ENCODE measurements at places on chromosomes 12 and 14.

- no peak for DNase-seq
These were observed 147.9 kb upstream of the NCOR2 start for GRCh38 chr12:124715121-124715990.

DNA sequence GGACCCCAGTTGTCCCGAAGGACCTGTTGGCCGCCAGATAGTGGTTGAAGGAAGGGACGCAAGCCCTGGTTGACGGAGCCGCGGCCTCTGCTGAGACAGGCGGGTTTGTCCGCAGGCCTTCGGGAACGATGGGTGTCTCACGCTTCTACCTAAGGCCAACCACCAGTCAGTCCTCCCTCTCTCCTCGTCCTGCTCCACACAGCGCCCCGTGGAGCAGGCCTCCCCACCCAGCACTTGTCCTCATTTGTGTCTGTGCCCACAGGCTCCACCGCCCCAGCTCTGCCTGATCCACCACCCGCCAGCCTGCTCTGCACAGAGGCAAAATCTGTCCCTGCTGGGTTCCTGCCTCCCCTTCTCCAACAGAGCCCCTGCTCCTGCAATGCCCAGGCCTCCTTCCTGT, 41.0 kb downstream of the RIMBP2 start:
- DNase-seq: no peak

- DNase-seq: no peak
These were observed 351.2 kb downstream of the SLC6A15 start for GRCh38 chr12:84561351-84561750.

- peak; percentile 33 for DNase-seq
These were observed 27.6 kb downstream of the BICD1 start for GRCh38 chr12:32134101-32134888.

GRCh38 chr14:28709571-28710305, 56.8 kb upstream of the FOXG1 start:
- DNase-seq: no peak

GRCh38 chr12:44869503-44869902, 6.6 kb downstream of the NELL2 start:
- DNase-seq: no peak

GRCh38 chr12:9604287-9604686, 3.4 kb downstream of the KLRB1 start:
- no peak for DNase-seq

GRCh38 chr12:61804301-61804700, 455.9 kb upstream of the USP15 start:
- no peak for DNase-seq

DNA sequence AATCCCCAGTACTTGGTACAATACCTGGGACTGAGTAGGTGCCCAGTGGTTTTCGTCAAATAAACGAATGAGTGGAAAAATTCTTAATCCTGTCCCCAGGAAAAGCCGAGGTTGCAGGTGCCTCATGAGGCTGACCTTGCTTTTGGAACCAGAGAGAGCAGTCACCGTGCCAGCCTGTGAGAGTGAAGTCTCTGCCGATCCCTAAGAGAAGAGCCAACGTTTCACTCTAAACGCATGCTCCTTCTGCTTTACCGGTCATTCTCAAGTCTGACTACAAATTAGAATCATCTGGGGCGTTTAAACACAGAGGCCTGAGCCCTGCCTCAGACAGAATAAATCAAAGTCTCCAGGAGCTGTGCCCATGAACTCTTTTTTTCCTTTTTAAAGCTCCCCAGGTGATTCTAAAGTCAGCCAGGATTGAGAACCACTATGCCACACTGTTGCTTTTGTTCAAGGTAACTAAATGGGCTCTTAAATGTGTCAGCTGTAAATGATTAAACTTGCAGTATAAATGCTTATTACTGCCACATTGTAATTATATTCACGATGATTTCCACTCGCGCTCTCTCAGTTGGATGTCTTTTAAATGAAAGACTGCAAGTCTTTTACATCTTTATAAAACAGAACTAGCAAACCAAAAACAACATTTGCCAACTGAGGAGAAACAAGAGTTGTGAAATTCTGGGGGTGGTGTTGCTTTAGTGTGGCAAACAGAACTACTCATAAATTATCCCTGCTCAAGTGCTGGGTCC, 26.9 kb downstream of the TCP11L2 start:
- DNase-seq: no peak

DNA sequence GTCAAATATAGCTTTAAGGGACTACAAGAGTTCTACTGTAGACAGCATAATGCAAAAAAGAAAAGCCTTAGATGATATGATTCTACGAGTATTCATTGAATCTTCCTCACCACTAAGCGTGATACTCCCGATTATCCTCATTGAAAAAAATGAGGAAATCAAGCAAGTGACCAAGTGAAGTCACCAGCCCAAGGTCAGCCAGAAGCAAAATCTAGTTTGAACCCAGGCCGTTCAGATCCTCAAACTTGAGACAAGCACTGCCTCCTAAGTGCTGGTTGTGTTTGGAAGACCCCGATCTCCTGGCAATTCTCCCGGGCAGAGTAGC, 845 bp downstream of the GIT2 start:
- DNase-seq: no peak

DNA sequence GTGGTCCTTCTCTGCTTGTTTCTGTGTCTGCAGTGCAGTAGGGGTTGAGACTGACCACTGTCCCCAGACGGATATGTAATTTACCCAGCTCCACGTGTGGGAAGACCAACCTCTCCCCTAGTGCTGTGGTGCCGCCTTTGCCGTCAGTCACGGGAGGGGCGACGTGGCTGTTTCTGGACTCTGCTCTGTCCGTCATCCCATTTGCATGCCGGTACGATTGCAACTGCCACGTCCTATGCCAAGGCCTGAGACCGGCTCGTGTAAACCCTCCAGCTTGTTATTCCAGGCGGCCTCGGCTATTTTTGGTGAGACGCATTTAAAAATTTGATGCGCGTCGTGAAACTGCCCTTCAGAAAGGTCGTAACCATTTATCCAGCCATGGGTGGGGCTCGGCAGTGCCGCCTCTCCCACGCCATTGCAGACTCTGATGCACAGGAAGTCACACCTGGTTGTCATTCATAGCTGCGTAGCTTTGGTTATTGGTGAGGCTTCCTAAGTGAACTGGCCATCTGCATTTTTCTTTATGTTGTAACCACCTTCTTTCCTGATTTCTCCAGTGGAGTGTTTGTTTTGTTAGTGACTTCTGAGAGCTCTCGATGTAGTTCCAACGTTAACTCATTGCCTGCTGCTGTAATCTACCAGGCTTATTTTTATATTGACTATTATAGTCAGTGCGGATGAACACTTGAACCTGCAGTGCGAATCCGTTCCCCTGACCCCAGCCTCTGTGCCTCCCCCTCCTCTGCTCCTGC, 75.1 kb downstream of the ADGRD1 start:
- no peak for DNase-seq

- no peak for DNase-seq
These were observed 14.4 kb downstream of the CLSTN3 start for GRCh38 chr12:7144414-7145120.

DNA sequence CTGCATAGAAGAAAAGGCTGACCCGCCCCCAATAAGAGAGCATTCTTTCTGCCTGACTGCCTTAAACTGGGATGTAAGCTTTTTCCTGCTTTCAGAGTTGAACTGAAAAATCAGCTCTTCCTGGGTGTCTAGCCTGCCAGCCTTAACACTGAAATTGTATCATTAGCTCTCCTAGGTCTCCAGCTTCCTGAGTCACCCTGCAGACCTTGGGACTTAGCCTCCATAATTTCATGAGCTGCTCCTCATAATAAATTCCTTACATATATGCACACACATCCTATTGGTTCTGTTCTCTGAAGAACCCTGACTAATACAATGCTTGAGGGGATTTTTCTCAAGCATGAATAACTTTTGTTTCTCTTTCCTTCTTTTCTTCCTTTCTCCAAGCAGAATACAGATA, 76.4 kb upstream of the FAR2 start:
- DNase-seq: no peak

DNA sequence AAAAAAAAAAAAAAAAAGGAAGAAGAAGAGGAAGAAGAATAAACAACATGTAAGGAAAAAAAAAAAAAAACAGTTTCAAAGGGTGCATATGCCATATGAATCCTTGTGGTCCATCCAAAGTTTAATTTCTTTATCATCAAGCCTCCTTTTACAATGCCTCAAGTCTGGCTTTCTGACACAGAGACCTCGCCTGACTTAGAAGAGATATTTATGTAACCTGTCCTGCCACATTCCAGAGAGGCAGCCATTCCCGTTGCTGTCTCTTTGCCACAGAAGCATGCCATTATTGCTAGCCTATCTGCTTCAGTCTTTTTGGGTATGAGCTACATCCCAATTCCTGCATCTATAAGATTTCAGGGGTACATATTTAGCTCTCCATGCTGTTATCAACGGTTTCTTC, 596.7 kb upstream of the ATP2B1 start:
- DNase-seq: no peak

DNA sequence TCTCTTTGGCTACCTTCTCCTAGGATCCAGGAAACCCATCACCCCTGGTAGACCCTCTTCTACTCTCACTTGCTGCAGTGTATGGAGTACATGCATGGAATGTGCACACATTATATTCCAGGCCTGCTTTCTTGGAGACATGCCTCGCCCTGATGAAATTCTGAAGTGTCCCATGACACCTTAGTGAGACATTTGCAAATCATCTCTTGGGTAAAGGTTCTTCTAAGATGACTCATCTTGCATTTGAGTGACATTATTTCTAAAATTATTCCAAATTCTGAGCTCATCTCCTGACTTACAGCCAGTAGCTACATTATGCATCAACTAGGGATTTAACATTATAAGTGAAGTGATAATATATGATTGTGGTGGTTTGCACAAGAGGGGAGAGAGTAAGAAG, 49.8 kb downstream of the SDR9C7 start:
- no peak for DNase-seq

Data from activated CD4-positive, alpha-beta T cell treated with anti-CD3 and anti-CD28 coated beads for 24 hours (primary cell).